ENCODE measurements at places on chromosomes 3 and 15. TPM values are rescaled to one million over a fixed set of nuclear protein-coding genes. Genes with fewer than 3 reads are reported as not detected.

- no peak for DNase-seq
These were observed 66.1 kb downstream of the WHAMM start for GRCh38 chr15:82875411-82876003.

- DNase-seq, result no peak
These were observed 30.2 kb upstream of the ATOSA start for GRCh38 chr15:52709187-52709981.

GRCh38 chr3:142963516-142964448 is at the start of gene PAQR9:
TSS of gene PAQR9 (minus strand) at chr3:142963674. CDS start at chr3:142963336, 338 bp downstream.
- no peak for DNase-seq

- DNase-seq, result no peak
These were observed 37.6 kb downstream of the C2CD4A start for GRCh38 chr15:62104401-62104800.

DNA sequence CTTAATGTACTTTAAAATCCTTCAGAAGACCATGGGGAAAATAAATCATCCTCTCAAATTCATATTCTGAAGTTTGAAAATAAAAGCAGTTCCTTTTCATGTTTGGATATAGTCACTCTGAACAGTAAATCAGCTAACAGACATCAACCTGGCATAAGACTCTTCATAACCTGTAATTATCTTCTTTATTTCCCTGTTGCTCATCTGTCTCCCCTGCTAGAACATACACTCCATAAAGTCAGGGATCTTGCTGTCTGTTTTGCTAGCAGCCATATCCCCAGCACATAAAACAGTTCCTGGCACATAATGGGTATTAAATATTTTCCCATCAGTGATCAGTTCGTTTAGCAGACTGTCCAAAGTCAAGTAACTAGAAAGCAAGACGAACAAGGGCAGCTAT is 11.2 kb downstream of the VGLL4 start:
- no peak for DNase-seq

DNA sequence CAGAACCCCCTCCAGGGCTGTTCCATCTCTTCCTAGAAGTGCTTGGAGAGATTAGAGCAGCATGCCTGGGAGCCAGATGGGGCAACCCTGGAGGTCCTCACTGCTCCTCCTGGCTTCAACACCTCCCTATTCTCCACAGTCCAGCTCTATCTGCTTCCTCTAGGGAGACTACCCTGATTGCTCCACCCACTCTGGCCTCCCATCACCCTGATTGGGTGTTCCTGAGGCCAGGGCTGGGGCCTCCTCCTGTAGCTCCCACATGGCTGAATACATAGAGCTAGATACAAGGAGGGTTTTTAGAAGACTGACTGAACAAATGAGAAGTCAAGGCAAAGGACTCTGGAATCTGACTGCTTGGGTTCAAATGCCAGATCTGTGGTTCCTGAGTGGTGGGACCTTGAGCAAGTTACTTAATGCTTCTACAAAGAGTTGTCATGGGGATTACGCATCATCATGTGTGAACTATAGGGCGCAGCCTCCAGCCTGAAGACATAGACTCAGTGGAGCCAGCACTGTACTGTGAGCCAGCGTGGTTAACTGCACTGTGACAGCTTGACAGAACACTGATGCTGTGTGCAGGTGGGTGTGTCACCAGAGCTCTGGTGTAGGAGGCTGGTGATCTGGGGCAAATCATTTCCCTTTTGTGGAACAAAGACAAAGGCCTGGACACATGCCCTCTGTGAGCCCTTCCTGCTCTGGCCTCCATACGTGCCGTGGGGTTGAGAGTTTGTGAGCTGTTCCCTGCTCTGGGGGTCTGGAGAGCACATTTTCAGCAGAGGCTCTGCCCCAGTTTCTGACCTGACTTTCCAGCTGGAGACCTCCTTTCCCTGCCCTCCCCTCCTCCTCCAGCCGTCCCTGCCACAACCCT is 74.8 kb downstream of the SCN5A start:
- no peak for DNase-seq

DNA sequence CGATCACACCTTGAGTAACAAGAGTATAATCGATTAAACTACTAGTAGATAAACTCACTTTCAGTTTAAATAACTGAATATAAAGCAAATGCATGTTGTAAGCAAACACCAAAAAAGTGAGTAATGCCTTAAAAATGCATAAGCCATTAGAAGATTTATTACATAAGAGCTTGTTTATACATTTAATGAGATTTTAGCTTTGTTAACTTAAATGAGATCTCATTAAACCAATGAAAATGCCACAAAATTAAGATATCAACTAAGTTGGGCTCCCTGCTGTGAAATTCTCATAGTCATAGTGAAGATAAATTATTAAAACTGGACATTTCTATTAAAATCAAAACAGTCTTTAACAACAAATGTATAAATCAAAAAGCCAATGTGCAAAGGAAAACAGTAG is 701.2 kb downstream of the NLGN1 start:
- no peak for DNase-seq

FBXL2 gene
- polyA plus RNA-seq, result 28.3 TPM

CYP8B1 gene
- polyA plus RNA-seq, result 0.83 TPM

MASP1 gene
- 6.6 TPM for polyA plus RNA-seq

DNA sequence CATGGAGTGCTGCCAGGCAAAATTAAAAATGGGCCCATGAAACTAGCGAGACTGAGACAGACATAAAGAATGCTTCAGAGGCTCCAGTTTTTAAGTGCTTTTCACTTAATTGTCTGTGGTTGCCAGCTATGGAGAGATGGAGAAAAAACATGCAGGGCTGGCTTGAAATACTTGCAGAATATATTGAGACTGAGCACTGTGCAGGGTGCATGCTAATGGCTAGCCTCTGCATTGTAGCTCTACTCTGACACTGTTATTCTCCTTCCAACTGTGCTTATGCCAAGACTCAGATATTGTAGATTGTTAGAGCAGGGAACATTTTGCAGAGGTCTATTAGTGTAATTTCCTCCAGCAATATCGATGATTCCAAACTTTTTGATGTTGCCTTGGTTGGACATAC is 735.0 kb downstream of the PDCD6IP start:
- DNase-seq, result no peak

DNA sequence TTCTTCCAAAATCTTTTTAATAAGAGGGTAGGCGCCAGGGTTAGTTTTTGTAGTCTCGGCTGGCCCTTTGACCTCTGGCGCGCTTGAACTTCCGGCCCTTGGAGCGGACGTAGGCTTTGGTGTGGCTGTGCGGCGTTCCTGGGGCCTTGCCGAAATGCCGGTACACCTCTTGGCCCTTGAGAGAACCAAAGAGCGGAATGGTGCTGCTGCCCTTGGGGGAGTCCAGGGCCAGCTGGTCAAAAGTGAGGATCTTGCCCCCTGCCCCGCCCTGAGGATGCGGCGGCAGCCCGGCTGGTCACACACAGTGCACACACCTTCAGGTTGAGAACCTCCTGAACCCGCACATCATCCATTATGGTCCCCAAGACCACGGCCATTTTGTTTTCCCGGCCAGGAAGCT is 20.0 kb upstream of the CHRNB4 start:
- no peak for DNase-seq

SPESP1 gene
- polyA plus RNA-seq, result 5.8 TPM

All from right renal cortex interstitium (tissue), 3 donors.